Stimulated activated CD4-positive, alpha-beta T cell treated with anti-CD3 and anti-CD28 coated beads, TNF-alpha, amount 100 ng/mL, for 1 hour (primary cell): ENCODE measurements at places on chromosomes 2 and 18.

DNA sequence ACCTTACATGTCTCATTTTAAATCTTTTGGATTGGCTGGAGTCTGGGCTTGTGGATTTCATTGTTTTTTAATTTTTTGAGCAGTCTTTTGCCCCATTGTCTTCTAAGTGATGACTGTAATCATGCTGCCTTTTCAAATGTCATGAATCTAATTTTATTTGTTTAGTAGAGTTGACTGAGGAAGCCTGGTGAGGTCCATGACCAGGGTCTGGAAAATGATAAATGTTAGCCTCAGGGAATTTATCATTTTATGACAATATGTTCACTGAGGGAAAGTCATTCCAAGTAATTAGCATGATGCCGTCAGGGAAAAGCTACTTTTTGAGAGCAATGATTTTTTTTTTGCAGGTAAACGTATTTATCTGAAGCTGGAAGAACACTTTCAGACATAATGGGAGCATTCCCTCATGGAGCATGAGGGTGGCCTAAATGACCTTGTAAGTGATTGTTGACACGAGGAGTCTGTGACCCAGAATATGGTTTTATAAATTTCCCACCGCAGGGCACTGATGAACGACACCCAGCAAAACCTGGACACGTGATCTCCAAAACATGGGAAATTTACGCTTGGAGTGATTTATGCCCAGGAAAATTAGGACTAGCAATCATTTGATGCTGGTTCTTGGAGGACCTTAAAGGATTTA lies 155.3 kb upstream of the NABP1 start:
- no peak for DNase-seq

DNA sequence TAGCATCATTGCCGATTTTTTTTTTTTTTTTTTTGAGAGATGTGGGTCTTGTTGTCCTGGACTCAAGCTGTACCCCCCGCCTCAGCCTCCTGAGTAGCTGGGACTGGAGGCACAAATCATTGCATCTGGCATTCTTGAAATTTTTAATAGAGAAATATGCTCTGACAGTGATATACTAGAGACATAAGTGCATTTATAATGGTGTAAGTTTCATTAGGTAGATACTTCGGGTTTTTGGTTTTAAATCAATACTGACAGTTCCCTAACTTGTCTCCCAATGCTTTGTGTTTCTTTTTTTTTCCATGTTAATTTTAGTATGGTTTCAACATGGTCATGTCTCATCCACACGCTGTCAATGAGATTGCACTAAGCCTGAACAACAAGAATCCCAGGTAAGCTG lies 138.7 kb downstream of the PRPF40A start:
- no peak for DNase-seq

- DNase-seq: no peak
These were observed 146.9 kb upstream of the STON1 start for GRCh38 chr2:48383036-48383435.

GRCh38 chr2:165239230-165239629 lies at the start of gene SCN2A:
SCN2A (plus strand) TSS chr2:165239414; CDS start chr2:165295824, 56,410 bp downstream.
- DNase-seq: no peak

DNA sequence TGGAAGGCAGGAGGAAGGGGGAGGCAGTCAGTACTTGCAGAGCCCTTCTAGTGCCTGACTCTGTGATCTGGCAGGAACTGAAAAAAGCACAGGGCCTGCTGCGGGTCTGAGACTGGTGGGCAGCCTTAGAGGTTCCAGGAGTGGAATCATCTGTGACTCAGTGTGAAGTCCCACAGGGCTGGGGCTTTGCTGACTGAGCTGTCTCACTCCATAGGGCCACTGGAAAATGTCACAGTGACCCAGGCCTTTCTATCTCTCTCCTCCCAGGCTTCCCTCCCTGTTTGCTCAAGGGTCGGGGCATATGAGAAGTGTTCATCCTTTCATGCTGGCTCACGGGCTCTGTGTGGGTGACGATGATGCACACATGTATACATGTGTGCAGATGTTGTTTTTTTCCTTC lies 47.1 kb upstream of the ZFP36L2 start:
- no peak for DNase-seq

- no peak for DNase-seq
These were observed 445.1 kb upstream of the CDH20 start for GRCh38 chr18:60888071-60888624.

- no peak for DNase-seq
These were observed 206.1 kb upstream of the FSHR start for GRCh38 chr2:49360407-49360767.

GRCh38 chr2:15561574-15562344 lies 625 bp upstream of the NBAS start:
- no peak for DNase-seq

- DNase-seq: peak; percentile 21
These were observed 52.9 kb upstream of the NABP1 start for GRCh38 chr2:191625016-191625415.

DNA sequence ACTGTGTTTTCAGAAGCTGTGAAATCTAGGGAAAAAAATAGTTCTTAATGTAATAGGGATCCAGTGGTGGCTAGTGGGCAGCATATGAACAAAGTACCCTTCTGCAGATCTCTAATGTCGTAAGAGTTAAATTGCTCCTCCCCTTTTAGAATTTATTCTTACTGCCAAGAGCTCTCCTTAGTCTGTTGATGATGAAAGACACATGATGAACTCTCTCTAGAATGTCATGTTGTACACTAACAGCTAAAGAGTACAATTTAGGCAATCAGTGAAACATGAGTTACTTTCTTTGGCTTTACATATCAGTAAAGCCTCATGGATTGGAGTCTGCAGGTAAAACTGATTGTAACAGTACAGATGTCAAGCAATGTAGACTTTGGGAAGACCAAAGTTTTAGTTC lies 84.2 kb downstream of the SLC39A10 start:
- DNase-seq: no peak

DNA sequence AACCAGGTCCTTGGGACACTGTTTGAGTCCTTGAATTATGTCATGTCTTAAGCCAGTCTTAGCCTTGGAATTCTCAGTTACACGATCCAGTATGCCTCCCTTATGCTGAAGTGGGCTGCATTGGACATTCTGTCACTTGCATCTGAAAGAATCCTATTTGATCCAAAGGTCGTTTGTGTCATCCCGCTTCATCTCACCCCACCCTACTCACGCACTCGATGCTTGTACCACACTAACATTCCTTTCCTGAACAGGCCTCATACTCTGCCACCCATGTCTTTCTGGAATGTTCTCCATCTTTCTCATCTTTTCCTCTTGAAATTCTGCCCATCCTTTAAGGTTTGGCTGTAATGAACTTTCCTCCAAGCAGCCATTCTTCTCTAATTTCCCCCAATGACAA lies 27.9 kb upstream of the ZFP36L2 start:
- no peak for DNase-seq

GRCh38 chr2:21453723-21454450 lies 330.1 kb downstream of the TDRD15 start:
- DNase-seq: no peak

- no peak for DNase-seq
These were observed 23.9 kb downstream of the CTLA4 start for GRCh38 chr2:203891474-203891873.

GRCh38 chr18:21747764-21748693 lies 7.4 kb downstream of the MIB1 start:
- no peak for DNase-seq

DNA sequence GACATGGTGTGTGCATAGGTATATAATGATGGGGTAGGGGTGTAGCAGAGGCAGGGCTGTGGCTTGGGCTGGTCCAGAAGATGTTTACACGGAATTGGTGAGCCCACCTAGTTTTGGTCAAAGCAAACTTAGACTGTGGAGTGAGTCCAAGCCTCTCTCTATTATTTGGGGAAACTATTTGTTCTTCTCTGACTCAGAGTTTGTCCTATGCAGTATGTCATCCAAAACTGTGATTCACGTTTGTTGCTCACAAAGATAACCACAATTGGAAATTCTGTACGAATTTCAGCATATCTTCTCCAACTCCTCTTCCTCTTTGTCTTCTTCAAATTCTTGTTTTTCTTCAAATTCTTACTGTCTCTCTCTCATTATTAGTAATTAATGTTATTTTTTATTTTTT lies 292.9 kb downstream of the XIRP2 start:
- DNase-seq: no peak
